ENCODE measurements at places on chromosomes 11 and 22. TPM values are rescaled to one million over a fixed set of nuclear protein-coding genes. Genes with fewer than 3 reads are reported as not detected.

The RCN1 gene
- 7.2 TPM for total RNA-seq

The CACNA1I gene
- 0.78 TPM for total RNA-seq

The MMP11 gene
- total RNA-seq: 0.58 TPM

The TEX54 gene
- total RNA-seq: not detected

The DDX25 gene
- total RNA-seq: not detected

The CBX7 gene
- total RNA-seq: 4.1 TPM

The SLC6A5 gene
- total RNA-seq: not detected

The FUT4 gene
- total RNA-seq: 8.9 TPM

The MUC5AC gene
- total RNA-seq: under 0.01 TPM

The SLC17A6 gene
- not detected for total RNA-seq

The NCF4 gene
- 0.56 TPM for total RNA-seq

The PKP3 gene
- total RNA-seq: 102 TPM

The SYT8 gene
- total RNA-seq: not detected

The NLRX1 gene
- total RNA-seq: 2.1 TPM

The RPS6KA4 gene
- 23.8 TPM for total RNA-seq

The BSX gene
- not detected for total RNA-seq

The CDCA5 gene
- total RNA-seq: 89.9 TPM

The PANX3 gene
- total RNA-seq: 0.42 TPM

The CABP7 gene
- not detected for total RNA-seq

The CAT gene
- 95.1 TPM for total RNA-seq

The CCDC34 gene
- 15.7 TPM for total RNA-seq

The DLG2 gene
- total RNA-seq: 1.2 TPM

The TMEM151A gene
- not detected for total RNA-seq

The SMTNL1 gene
- total RNA-seq: not detected

The KRTAP5-2 gene
- total RNA-seq: not detected

The TRPM5 gene
- total RNA-seq: not detected

The WNT7B gene
- not detected for total RNA-seq

The MOV10L1 gene
- 0.33 TPM for total RNA-seq

The KRTAP5-7 gene
- total RNA-seq: not detected

The KRTAP5-11 gene
- not detected for total RNA-seq

The UQCR10 gene
- total RNA-seq: 161 TPM

The COA4 gene
- total RNA-seq: 131 TPM

The VSTM5 gene
- total RNA-seq: not detected

The TNNI2 gene
- total RNA-seq: not detected

The CCDC157 gene
- 0.85 TPM for total RNA-seq

The KCNC1 gene
- not detected for total RNA-seq

The PIWIL4 gene
- 10.2 TPM for total RNA-seq

The EMSY gene
- total RNA-seq: 17.9 TPM

The KIAA0930 gene
- 12.1 TPM for total RNA-seq

The RIC8A gene
- 103 TPM for total RNA-seq

The P2RX3 gene
- not detected for total RNA-seq

The TMEM86A gene
- 0.74 TPM for total RNA-seq

The PANX2 gene
- total RNA-seq: 3.9 TPM

The MAP6 gene
- total RNA-seq: not detected

The MPEG1 gene
- 0.07 TPM for total RNA-seq

The MICAL2 gene
- total RNA-seq: 63.5 TPM

The TRIM49D2 gene
- total RNA-seq: not detected

The TRIM29 gene
- total RNA-seq: 1.4 TPM

The C11orf16 gene
- total RNA-seq: not detected

The VSIG10L2 gene
- total RNA-seq: not detected

The ANGPTL5 gene
- not detected for total RNA-seq

The TRIM6 gene
- total RNA-seq: 7.2 TPM

All from K562 (cell line).